Right renal cortex interstitium (tissue), 3 donors: ENCODE measurements at places on chromosomes 7 and 10.

- DNase-seq: no peak
These were observed 97.6 kb upstream of the GPR22 start for GRCh38 chr7:107372298-107372697.

- DNase-seq: no peak
These were observed 486.8 kb downstream of the SUGCT start for GRCh38 chr7:40621592-40621998.

- DNase-seq: no peak
These were observed 494.0 kb downstream of the KIF20B start for GRCh38 chr10:90195288-90195840.

GRCh38 chr10:132990684-132991545 is 48.5 kb upstream of the CFAP46 start:
- DNase-seq: no peak

DNA sequence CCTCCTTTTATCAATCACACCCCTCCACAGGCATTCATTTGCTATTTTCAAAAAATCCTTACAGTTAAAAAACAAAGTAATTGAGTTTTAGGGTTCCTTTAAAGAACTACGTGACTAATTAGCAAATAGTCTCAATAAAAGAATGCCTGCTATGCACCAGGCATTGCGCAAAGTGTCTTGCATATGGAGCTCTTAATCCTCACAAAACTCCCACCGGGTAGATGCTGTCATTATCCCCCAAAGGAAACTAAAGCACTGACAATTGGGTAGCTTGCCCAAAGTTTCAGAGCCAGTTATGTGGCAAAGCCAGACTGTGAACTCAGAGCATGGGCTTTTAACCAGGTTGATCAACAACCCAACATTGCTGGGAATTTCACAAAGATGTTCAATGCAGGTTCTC is 305.7 kb downstream of the ELMO1 start:
- DNase-seq: no peak

- DNase-seq: no peak
These were observed 19.4 kb upstream of the TNS3 start for GRCh38 chr7:47601119-47601880.

- DNase-seq: no peak
These were observed 28.9 kb upstream of the ERCC6 start for GRCh38 chr10:49567810-49568209.

DNA sequence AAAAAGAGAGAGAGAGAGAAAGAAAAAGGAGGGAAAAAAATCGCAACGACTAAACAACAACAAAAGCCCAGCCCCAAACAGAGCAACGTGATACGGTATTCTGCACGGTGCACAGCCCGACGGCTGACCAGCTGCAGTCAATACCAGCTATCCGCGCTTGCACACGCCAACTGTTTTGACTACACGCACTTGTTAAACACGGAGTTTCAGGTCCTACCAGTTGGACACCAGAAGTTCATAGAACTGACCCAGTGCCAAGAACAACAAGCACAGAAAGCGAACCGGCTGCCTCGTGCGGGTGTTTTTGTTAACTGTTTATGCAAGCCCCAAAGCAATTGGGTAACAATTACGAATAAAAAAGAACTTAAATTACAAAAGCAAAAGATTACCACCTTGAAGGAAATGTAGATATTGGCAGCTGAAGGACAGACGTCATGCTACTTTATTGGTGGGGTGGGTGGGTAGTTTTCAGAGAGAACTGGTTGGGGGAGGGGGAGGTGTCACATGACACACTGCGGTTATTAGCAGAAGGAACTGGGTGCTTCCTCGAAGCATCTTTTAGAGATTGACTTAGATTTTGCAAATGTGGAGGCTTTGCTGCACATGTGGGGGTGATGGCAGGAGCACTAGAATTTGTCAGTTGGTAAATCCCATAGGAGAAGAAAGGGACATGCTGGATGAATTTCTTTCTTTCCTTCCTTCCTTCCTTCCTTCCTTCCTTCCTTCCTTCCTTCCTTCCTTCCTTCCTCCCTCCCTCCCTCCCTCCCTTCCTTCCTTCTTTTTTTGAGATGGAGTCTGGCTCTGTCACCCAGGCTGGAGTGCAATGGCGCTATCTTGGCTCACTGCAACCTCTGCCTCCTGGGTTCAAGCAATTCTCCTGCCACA is 110.6 kb upstream of the EFCAB10 start:
- peak; percentile 61 for DNase-seq

DNA sequence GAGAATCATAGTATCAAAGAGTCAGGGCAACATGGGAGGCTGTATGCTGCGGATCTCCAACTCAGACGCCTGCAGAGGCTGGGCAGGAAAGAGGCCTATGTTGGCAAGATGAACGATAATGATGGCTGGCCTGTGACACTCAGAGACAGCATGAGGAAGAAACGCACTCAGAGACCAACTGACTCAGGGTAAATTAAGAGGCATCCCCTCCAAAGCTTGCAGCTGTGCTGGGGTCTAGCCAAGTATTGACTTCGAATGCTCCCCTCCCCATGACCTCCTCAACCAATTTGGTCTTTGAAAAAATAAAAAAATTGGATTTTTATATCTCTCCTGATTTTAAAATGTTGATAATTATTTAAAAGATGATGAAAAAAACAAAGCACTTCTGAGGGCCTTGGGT is 718.9 kb downstream of the GRID1 start:
- no peak for DNase-seq

GRCh38 chr7:42237811-42238541 is 967 bp upstream of the GLI3 start:
- no peak for DNase-seq

DNA sequence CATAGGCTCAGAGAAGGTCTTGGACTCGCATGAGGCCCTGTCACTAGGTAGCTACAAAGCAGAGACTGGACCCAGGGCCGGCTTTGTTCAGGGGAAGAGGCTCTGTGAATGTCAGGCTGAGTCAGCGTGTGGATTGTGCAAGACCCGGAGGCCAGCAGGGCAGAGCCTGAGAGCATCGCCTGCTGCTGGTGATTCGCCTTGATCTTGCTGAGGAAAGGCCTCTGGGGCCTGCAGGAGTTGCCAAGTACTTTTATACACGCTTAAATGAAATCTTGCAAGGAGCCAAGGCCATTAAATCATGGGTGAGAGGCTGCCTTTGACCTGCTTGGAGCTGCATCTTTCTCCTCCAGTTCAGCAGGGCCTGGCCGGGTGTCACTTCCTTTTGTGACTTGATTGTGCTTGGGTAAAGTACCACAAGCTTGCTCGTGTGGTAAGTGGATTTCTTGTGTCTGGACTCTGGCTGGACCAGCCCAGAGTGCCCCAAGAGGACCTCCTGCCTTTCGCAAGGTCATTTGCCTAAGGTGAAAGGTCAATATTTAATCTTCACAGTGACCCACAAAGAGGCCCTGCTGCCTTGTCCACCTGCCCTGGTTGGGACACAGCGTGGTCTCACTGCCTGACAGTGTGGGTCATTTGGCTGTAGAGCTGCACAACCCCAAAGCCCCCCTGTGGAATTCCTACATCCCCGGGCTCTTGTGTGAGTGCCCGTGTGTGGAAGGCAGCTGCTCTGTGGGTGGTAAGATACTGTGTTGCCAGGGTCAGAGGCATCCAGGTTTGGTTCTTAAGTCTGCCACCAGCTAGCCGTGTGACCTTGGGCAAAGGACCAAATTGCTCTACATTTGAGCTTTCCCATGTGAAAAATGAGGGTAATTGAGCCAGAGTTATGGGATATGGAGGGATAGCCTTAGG is 38.6 kb upstream of the SH2D4B start:
- no peak for DNase-seq

- no peak for DNase-seq
These were observed 108.2 kb upstream of the EGR2 start for GRCh38 chr10:62924344-62924748.

DNA sequence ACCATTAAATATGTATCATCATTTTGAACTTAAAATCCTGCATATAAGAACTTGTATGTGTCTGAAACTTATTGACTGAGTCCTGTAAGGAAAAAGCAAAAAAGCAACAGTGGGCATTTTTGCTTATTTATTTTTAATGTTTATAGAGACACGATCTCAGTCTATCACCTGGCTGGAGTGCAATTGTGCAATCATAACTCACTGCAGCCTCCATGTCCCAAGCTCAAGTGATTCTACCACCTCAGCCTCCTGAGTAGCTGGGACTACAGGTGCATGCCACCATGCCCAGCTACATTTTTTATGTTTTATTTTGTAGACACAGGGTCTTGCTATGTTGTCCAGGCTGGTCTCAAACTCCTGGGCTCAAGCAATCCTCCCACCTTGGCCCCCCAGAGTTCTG is 32.2 kb downstream of the MYL10 start:
- DNase-seq: no peak

GRCh38 chr7:130476297-130477150 is 15.4 kb upstream of the MEST start:
- no peak for DNase-seq

DNA sequence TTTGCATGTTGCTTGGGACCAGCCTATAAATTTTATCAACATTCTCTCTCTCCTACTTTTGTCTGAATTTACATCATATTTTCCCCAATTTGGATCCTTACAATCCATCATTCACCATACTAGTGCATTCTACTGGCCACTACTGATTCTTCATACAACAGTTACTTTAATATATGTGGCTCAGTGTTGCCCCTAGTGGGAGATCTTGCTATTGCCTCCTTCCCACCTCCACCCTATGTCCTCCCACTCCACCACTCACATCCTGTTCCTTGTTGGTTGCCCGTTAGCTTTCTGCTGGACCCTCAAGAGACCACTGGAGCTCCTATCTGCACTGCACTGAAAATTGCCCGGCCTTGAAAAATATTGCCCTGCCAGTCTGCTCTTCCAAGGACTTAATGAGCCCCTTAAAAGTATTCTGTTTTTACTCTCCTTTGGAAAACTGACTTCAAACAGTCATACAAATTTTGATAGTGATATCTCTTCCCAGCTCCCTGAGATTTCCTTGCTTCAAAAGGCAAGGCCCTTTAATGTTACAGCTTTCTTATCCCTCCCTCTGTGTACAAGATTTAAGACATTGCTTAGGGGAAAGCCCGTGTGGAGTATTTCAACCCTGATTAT is 243.2 kb upstream of the TMEM229A start:
- DNase-seq: no peak

DNA sequence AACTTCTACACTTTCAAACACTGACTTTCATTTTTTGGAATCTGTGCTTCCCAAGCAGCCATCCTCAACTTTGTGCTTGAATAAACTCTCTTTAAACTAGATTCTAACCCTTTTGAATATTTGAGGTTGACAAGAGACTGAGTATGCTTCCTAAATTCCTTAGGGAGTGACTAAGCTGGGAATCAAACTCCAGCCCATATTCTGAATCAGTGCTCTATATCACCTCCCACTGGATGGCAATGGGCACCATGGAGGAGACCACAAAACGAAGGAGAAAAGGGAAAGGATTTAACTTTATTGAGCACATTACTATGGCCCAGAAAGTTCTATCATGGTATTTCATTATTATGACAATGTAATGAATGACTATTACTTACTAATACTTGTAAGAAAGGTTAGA is 17.2 kb upstream of the SLC26A4 start:
- DNase-seq: no peak

GRCh38 chr10:13759168-13759567 is 172.4 kb downstream of the PRPF18 start:
- DNase-seq: no peak

DNA sequence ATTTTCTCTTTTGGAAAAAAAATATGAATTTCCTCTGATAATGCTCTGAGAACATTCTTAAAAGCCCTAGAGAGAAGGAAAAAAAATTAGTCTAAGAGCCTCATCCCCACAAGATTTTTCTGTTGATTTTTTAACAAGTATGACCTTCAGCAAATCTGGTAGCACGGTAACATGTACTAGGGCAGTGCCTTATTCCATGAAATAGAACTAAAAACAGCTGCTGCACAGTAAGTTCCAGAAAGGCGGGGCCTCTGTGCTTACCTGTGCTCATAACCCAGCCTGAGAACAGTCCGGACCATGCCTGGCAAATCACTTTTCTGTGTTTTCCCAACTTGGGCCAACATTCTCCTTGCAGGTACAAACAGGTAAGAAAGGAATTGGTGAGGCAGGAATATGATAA is 519.1 kb upstream of the AKR1E2 start:
- DNase-seq: no peak

DNA sequence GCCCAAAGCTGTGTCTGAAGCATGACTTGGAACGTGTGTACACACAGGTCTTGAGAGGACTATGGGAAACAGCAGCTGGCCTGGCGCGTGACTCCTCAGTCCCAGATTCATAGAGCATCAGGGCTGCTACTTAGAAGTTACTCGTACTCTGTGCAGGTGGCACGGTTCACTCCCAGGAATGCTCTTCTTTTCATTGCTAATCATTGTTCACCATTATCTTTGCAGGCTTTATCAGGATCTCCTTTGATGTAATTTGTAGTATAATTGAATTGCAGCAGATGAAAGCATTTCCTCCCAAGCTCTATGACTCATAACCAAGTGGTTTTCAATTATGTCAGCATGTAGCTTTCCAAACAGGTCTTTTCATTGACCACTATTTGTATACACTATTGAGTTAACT is 938.9 kb downstream of the NRG3 start:
- DNase-seq: no peak

- DNase-seq: no peak
These were observed 19.8 kb upstream of the FAM133B start for GRCh38 chr7:92609921-92610518.

DNA sequence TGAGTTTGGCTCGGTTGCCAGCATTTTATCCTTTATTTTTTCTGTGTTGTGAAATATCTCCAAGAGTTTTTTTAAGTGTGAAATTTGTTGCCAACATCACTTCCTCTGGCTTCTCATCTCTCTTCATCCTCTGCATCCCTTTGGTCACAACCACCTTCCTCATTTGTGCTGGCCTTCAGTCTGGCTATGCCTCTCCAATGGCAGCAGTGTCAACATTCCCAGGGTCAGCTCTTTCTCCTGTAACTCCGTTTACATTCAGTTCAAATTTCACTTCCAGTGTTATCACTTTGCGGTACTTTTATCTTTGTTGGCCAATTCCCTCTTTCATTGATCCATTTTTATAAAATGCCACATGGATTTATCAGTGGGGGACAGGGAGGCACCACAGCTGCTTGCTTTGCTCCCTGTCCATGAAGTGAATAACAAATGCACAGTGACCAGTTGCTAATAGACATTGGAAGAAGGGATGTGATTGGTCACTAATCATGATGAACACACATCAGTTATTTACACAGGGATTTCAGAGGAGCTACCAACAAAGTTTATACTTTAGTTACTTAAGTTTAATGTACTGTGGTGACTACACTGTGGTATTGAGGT is 311.4 kb upstream of the LRGUK start:
- DNase-seq: no peak

DNA sequence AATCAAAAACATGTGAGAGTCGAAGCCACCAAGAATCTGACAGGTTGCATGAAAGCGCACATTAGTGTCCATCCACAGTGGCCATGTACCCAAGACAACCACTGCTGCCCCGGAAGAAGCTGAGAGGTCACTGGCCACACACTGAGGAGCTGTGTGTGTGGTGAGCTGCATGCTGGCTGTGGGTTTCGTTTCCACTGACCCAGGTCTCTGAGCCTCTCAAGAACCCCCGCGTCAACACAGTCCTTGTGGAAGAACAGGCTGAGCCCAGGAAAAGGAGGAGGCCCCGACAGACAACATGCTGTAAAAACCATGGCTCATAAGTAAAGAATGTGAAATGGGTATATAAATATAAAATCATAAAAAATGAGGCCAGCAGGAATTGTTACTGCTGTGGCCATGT is 8.2 kb downstream of the VIPR2 start:
- DNase-seq: no peak

GRCh38 chr10:111593578-111593977 is 516.7 kb downstream of the ADRA2A start:
- no peak for DNase-seq
